ENCODE measurements at places on chromosomes 13 and 19. TPM values are rescaled to one million over a fixed set of nuclear protein-coding genes. Genes with fewer than 3 reads are reported as not detected.

GRCh38 chr13:69947582-69947981 lies 160.0 kb upstream of the ATXN8OS start:
- DNase-seq, result no peak

DNA sequence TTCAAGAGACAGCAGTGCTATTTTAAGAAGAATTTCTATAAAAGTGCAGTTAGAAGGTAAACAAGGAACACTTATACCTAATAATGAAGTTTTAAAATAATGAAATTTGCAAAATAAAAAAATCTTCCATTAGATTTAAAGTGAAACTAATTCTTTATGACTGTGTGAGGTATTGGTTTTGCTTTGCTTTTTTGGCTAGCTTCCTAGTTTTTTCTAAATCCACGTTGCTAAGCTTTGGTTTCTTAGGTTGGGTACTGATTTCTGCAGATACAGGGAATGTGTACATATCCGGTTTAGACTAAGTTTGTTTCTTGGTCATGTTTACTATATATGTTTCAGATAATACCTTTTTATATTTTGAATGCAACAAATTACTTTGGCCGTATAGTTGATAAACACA lies 59.8 kb downstream of the SLC7A9 start:
- DNase-seq, result no peak

DNA sequence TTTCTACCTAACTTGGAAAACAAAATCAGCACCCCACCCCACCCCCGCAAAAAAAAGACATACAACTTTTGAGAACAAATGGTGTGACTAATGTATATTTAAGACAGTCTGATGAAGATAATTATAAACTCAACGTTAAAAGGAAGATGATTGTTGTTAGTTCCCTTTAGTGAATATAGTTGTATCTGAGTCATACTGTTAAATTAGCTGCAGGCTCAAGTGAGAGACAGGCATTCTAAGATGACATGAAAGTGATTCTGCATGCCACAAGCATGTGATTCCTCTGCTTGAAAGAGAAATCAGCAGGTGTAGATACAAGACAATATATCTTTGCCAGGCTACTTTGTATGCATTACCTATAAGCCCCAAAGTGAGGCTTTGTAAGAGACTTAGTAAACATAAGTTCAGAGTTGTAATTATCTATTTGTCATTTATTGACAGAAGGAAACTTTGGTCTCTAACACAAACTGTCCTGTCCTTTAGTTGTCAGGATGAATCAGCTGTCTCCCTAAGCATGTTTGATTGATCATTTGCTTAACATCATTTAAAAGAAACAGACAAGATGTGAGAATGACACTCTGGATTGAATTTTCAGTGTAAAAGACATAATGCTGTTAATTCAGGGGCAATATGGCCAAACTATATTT lies 319.4 kb upstream of the HTR2A start:
- no peak for DNase-seq

The LRG1 gene
- total RNA-seq, result 0.22 TPM

Measured in Right ventricle myocardium superior (tissue), 1 donor.